Chondrocyte (in vitro differentiated cells): ENCODE measurements at places on chromosomes 1 and 21. TPM values are rescaled to one million over a fixed set of nuclear protein-coding genes. Genes with fewer than 3 reads are reported as not detected.

GRCh38 chr1:198598796-198599321 is 40.0 kb upstream of the PTPRC start:
- peaks cover 16% of the 10 kb centered on the region for H3K4me1 ChIP-seq
- no peak for DNase-seq
- no peak overlapping the region for H3K27ac ChIP-seq

- DNase-seq, result no peak
- no peaks in the 10 kb centered on the region for H3K27me3 ChIP-seq
- H3K4me3 ChIP-seq, result no peak overlapping the region
- peaks cover 29% of the 10 kb centered on the region for H3K4me1 ChIP-seq
- H3K27ac ChIP-seq, result no peak overlapping the region
These were observed 591.0 kb downstream of the ADGRL2 start for GRCh38 chr1:82391712-82392111.

DNA sequence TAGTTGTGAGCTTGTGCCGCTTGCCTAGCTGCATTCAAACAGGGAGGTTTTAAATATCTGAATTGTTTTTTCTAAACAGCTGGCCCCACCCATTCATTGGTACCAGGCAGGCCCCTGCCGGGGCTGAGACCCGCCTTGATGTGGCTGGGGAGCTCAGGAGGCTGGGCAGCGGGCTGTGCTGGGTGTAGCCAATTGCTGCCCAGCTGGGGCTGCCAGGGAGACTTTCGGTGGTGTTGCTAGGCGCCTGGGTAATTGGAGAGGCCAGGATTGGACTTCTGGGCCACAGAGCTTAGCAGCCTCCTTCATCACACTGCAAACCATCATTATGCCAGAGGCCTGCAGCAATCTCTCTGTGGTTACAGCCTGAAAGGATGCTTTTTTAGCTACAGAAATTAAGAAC is 12.2 kb downstream of the RHBDL2 start:
- peaks cover 36% of the 10 kb centered on the region for H3K4me1 ChIP-seq
- no peak overlapping the region for H3K27ac ChIP-seq
- H3K27me3 ChIP-seq, result no peaks in the 10 kb centered on the region
- peaks cover 3% of the 10 kb centered on the region for H3K36me3 ChIP-seq
- no peak overlapping the region for H3K4me3 ChIP-seq

- H3K4me1 ChIP-seq, result peaks cover 50% of the 10 kb centered on the region
- H3K4me3 ChIP-seq, result no peak overlapping the region
- H3K27me3 ChIP-seq, result no peaks in the 10 kb centered on the region
- no peak for DNase-seq
These were observed 3.6 kb downstream of the OTUD7B start for GRCh38 chr1:150006881-150007421.

CSF3R gene
- total RNA-seq, result not detected in 3 replicates

COL16A1 gene
- total RNA-seq, result 230 to 272 TPM (median 262 TPM) in 3 replicates

ATP1A4 gene
- not detected in 3 replicates for total RNA-seq
